ENCODE measurements at places on chromosomes 7 and 10. TPM values are rescaled to one million over a fixed set of nuclear protein-coding genes. Genes with fewer than 3 reads are reported as not detected.

DNA sequence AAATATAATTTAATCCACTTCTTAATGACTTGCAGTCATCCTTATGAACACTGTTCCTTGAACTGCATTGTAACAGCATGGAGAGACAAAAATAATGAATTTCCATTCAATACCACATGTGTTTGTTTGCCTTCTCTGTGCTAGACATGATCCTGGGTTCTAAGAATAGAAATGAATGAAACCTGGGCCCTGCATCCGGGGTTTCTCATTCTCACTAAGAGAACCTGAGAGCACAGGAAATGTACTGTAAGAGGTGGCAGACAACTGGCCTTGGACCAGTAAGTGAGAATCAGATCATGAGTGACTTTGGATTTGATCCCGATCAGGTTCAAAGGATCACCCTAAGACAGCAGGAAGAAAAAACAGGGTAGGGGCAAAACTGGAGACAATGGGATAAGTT is 37.2 kb upstream of the CUL1 start:
- no peak for DNase-seq

DNA sequence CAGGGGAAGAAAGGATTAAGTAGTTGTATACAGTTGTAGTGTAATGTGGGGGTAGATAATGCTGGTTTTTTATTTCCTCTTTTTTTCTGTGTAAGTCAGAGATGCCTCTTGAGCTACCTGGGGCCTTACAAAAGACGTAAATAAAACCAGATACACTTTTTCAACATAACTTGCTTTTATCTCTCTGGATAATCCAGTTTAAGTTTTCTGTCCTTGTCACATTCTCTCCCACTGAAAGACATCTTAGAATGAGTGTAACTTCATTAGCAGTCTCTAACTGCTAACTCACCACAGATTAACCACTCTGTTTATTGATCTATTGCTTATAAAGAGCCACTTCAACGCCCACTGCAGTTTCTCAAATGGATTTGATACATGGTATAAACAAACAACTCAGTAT is 64.1 kb upstream of the LRRN3 start:
- no peak for DNase-seq

- DNase-seq: no peak
These were observed 307.5 kb upstream of the ANKRD30A start for GRCh38 chr10:36817898-36818297.

OR9A2 gene
- not detected for polyA plus RNA-seq

PRPS1L1 gene
- polyA plus RNA-seq: not detected

Measured in immature natural killer cell (primary cell).